ENCODE measurements at places on chromosomes 2 and 18.

DNA sequence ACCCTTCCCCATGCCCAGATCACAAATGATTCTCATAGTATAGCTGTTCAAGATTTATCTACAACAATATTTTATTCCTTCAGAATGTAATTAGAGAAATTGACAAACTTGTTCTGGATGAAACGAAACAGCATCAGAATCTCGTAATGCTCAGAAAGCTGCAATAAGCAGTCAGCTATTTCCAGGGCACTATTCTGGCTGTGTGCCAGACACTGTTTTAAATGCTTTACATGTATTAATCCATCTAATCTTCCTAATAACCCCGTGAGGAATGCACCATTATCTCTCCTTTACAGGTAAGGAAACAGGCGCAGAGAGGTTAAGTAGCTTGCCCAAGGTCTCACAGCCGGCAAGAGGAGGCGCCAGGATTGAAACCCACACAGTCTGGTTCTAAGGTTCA, 10.1 kb upstream of the LYPD6B start:
- DNase-seq: no peak

DNA sequence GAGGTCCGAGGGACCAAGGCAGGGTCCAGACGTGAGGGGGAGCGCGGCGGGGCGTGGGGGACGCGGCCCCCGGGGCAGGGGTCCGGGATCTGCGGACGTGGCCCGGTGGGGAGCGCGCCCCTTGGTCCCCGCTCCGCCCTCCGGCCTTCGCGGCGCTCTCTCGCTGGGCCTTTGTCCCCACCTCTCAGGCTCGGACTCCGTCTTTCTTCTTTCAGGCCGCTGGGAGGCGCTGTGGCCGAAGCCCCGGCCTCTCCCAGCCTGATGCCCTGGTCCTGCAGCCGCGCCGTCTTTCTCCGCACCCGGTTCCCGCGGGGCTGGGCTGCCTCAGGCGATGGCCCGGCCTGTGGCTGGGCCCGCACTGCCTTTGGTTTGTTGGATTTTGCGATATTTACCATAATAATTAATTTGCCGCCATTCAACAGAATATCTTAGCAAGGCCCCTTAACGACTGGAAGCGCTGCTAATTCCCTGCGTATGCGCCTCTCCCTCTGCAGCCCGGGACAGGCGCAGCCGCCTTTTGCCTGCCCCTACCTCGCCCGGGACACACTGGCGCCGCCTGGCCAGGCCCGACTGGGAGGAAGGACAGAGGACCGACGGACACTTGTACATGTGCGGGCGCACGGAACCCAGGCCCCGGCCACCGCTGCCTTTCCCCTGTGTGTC, 10.8 kb downstream of the SIX3 start:
- DNase-seq: peak; percentile 69

GRCh38 chr18:46437061-46437460, 220.0 kb downstream of the LOXHD1 start:
- DNase-seq: no peak

GRCh38 chr2:231854616-231855125, 68.4 kb downstream of the COPS7B start:
- no peak for DNase-seq

- DNase-seq: no peak
Measured at GRCh38 chr2:118320658-118321057, 232.4 kb downstream of the INSIG2 start.

GRCh38 chr2:58376592-58376991, 135.5 kb upstream of the FANCL start:
- DNase-seq: peak; percentile 0

- no peak for DNase-seq
Measured at GRCh38 chr2:168495524-168495923, 39.5 kb downstream of the CERS6 start.

GRCh38 chr2:183253441-183254130, 129.3 kb downstream of the NUP35 start:
- peak; percentile 30 for DNase-seq

GRCh38 chr18:60110836-60111235, 211.0 kb downstream of the PMAIP1 start:
- no peak for DNase-seq

DNA sequence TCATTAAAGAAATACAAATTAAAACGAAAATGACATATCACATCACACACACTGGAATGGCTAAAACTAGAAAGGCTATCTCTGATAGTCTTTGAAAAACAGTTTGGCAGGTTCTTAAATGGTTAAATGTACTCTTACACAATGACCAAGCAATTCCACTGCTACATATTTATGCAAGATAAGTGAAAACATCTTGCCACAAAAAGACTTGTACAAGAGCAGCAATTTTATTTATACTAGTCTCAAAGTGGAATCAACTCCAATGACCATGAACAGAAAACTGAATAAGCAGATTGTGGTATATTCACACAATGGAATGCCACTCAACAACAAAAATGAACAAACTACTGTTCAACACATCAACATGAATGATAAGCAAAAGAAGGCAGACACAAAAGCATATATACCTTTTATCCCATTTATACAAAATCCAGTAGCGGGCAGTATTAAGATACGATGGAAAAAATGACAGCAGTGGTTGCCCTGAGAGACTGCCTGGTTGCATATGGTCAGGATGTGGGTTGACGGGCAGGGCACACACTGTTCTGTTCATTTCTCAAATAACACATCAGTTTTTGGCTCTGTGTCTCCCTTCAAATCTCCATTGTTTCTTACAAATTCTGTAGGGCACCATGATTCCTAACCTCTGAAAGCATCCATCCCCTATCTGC, 25.4 kb downstream of the SP100 start:
- no peak for DNase-seq

- no peak for DNase-seq
Measured at GRCh38 chr18:48569139-48569914, 30.5 kb downstream of the CTIF start.

DNA sequence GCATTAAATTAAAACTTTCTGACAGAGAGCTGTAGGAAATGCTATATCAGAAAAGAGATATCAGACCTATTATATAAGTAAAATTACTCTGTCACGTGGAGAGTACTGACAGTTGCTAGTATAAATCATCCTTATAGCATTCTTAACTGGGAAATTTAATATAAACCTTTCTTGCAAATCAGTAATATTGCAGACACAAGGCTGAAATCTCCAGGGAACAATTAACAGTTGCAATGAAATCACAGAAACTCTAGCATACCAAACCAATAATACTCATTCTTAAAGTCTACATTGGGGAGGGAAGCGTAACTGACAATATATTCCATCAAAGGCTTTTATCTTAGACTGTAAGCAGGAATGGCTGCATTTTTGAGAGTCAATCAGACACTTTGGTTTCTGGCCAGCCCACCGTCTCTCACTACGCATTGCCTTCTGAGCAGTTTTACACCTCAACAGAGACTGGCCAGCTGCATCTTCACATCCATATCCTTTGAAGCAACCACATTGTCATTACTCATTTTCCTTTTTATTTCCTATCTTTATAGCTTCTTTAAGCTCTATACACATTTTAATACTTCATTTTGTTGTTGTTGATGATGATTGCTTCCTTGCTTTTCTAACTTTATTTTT, 536.0 kb upstream of the CDH2 start:
- DNase-seq: no peak

- DNase-seq: no peak
Measured at GRCh38 chr2:121476684-121477083, 54.0 kb upstream of the RNU4ATAC start.

DNA sequence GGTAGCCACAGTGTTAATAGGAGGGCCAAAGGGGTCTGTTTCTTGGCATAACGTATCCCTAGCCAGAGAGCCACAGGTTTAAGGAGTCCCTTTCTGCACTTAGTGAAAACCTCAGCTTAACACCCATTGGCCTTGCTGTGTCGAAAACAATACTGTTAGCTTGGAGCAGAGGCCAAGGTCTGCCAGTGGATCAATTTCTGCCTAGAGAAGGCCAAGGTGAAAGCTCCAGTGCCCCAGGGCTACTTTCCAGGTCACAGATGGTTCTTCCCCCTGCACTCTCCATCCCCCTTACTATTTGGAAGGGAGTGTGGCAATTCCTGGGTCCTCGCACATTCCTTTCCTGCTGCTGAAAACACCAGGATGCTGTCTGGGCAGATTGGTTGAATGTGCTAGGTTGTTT, 74.8 kb upstream of the TNP1 start:
- DNase-seq: no peak

DNA sequence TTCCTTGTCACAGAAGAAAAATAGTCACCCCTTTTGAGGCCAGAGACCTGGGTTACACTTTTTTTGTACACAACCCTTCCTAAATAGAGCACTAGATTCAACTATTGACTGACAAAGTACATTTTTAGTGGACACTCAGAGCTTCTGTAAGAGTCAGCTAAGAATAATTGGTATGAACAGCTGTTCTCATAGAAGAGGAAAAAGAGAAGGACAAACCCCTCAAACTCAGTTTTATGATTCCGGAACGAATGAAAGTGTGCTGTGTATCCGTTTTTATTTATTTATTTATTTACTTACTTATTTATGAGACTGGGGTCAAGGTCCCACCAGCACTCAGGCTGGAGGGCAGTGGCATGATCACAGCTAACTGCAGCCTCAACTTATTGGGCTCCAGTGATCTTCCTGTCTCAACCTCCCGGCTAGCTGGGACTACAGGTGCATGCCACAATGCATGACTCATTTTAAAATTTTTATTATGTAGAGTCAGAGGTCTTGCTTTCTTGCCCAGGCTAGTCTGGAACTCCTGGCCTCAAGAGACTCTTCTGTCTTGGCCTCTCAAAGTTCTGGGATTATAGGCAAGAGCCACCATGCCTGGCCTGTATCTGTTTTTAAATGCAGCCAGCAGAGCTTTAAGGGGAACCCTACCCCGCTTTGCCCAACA, 36.0 kb upstream of the FZD5 start:
- DNase-seq: no peak

GRCh38 chr2:190574169-190574568, 39.6 kb upstream of the NEMP2 start:
- no peak for DNase-seq

DNA sequence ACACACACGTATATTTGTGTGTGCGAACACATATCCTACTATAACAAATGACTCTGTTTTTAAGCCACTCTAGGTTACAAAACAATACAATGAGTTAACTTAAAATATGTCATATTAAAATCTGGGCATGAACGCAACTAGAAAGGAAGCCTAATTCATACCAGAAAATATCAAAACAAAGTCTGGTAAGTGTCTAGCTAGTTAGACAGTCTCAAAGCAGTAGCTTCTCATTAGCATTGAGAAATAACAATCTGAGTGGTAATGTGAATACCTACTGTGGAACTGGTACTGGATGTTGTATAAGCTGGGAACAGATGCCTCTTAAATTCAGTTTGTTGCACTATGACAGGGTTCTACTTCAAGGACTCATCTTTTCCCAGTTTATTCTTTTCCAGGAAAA, 32.5 kb upstream of the WIPF1 start:
- DNase-seq: no peak

GRCh38 chr2:21018290-21018689, 25.6 kb downstream of the APOB start:
- DNase-seq: no peak

DNA sequence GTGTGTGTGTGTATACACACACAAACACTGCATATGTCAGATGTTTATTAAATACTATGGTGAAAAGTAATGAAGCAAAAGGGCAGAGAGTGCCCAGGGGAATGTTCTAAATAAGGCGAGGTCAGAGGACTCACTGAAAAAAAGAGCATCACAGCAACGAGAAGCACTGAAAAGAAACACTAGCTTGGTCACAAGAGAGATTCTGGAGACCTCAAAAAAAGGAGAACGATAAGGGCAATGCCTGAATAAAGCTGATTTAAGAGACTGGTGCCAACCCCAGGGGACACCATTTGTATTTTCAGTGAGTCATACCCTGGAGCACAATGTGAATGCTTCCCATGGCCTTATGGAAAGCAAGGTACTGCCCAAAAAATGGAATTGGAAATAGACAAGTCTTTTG, 14.5 kb downstream of the SLC40A1 start:
- no peak for DNase-seq

DNA sequence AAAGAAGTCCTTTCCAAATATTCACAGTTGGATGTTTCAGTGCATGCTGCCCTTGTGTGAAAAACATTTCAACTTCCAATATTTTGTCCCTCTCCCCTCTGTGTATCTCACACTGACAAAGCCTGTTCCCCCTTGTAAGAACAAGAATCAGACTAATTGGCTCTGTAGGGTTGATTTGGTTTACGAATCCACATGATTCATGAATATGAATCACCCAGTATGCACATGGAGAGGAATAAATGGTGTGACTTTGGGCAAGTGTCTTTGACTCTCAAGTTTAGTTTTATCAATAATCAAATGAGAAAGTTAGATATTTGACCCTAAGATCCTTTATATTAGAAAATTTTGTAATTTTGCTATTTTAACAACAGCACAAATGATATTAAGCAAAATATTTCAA, 9.3 kb upstream of the CDH20 start:
- DNase-seq: no peak

DNA sequence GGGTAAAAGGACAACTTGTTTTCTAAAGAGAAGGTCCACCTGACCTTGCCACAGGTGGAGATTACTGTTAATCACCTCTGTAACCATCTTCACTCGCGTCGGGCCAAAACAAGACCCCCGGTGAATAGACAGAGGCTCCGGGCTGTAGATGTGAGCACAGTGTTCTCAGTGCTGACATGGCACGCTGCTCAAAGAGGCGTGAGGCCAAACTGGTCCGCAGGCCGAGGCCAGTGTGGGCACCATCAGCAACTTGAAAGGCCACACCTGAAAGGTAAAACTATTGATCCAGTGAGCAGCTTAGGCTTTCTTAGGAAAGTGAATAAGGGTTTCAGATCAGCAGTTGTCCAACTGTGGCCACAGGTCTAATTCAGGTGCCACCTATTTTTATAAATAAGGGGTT, 75.1 kb downstream of the MYT1L start:
- no peak for DNase-seq

GRCh38 chr18:10049747-10050146, 135.9 kb downstream of the VAPA start:
- DNase-seq: no peak

- no peak for DNase-seq
Measured at GRCh38 chr2:151029406-151030157, 232.1 kb downstream of the RBM43 start.

DNA sequence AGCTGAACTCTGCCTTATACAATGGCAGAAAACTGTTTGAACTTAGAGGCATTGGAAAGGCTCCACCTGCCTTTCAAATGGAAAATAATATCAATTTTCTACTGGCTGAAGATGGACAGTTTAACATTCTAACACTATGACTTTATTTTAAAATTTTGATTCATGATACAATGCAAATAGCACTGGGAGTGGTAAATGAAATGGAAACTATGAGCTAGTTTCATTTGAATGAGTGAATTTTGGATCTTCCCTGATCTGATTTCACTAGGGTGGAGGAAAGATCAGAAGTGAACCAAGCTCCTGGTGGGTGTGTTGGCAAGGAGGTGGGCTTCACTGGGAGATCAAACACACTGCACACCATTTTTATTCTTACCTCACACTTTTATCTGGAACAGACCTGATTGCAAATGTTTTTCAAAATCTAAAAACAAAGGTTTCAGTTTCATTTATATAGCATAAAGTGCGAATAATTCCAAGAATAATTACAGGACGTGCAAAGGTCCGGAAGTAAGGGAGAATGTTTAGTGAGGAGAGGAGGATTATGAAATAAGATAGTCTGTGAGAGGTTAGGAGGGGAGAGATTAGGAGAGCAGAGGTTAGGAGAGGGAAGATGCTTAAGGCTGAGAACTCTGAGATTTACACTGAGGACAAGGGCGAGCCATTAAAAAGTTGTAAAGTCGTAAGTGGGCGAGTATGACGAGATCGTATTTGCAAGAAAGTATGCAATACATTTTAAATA, 18.6 kb upstream of the MBP start:
- no peak for DNase-seq

Measured in kidney capillary endothelial cell (primary cell).